8988T (cell line): ENCODE measurements at places on chromosomes 6 and 20.
A peak's percentile ranks its signal among the peaks of the same experiment; 100 is the strongest.

DNA sequence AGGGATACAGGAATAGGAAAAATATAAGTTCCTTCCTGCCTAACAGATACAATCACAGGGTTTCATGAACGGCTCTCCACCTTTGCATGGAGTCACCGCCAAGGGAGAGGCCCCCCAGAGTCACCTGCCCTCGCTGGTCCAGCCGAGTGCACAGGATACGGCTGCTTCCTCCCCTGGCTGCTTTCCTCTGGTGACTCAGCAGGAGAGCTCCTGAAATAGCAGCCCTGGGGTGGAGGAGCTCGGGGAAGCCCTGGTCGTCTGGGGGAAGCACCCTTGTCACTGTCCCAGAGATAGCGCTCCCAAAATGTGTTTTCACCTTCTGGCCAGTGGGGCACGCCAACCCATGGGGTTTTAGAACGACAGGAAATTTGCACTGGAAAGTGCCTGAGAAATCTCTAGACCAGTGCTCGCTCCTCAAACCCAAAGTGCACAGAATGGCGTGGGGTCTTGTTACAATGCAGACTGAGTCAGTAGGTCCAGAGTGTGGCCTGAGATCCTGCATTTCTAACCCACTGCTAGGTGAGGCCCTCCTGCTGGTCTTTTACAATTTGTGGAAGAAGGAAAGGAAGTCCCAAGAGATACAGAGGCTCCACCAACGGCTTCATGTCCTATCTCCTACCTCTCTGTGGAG, 35.9 kb upstream of the FAM50B start:
- peak; percentile 90 for DNase-seq

GRCh38 chr6:137191670-137192069, 18.2 kb upstream of the IL22RA2 start:
- no peak for DNase-seq

DNA sequence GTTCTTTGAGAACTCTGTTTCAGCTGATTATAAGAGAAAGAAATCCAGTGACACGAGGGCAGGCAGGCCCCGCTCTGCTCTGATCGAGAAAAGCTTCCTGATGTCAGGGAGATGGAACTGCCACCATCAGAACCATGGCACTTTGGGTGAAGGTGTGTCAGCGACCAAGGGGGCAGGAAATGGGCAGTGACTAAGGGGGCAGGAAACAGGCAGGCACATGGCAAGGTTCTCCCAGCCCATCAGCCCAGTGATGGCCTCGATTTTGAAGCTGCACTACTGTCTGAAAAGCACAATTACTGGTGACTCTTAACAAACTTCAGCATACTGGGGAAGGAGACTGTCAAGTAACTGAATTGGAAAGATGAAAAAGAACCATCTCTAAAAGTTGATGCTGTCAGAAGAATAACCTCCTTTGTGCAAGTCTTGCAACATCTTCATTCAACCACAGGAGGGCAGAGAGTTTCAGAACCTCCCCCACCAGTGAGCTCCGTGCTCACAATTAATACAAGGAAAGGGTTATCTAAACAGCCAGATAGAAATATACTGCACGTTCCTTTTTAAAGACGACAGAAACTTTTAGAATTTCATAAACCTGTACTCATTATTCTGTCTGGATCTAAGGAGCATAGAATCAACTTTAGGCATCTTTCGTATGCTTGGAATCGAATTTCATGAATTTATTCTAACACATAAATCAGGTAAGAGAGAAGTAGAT, 39.1 kb downstream of the TMX4 start:
- DNase-seq, result peak; percentile 19

DNA sequence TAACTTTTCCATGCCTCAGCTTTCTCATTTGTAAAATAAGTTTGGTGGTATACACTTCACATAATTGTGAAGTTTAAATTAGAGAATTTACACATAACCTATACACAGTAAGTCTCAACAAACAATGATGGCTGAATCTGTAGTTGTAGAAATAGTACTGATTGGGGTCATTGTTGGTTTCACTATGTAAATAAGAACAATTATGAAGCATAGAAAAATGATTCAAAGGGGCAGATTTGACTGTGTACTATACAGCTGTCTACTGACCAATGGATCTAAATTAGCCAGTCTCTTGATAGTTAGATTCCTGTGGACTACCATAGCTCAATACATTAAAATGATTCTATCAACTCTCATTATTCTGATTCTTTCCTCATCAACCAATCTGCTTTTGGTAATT, 181.1 kb upstream of the STXBP5 start:
- DNase-seq, result no peak

- no peak for DNase-seq
These were observed 132.8 kb downstream of the PHACTR3 start for GRCh38 chr20:59737073-59737666.

DNA sequence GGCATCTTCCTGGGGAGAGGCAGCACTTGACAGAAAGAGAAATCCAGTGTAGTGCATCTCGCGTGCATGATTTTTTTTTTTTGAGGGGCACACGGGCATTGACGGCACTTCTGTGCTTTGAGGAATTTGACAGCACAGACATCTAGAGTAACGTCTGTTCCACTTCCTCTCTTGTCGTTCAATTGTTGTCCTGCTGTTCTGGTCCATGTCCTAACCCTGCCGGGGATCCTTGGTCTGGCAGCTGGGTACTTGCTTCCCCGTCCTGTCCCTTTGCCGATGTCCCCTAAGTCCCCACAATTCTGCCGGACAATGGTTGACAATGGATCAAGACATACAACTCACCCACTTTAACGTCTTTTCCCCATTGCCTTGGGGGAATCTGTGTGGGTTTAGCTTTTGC, 46.0 kb upstream of the NAA20 start:
- DNase-seq, result no peak

GRCh38 chr6:70470016-70470415, 56.7 kb downstream of the FAM135A start:
- DNase-seq, result no peak

GRCh38 chr20:50189681-50190250, 864 bp upstream of the CEBPB start:
- DNase-seq, result no peak

GRCh38 chr20:33370291-33370690, 31.0 kb downstream of the CDK5RAP1 start:
- no peak for DNase-seq

DNA sequence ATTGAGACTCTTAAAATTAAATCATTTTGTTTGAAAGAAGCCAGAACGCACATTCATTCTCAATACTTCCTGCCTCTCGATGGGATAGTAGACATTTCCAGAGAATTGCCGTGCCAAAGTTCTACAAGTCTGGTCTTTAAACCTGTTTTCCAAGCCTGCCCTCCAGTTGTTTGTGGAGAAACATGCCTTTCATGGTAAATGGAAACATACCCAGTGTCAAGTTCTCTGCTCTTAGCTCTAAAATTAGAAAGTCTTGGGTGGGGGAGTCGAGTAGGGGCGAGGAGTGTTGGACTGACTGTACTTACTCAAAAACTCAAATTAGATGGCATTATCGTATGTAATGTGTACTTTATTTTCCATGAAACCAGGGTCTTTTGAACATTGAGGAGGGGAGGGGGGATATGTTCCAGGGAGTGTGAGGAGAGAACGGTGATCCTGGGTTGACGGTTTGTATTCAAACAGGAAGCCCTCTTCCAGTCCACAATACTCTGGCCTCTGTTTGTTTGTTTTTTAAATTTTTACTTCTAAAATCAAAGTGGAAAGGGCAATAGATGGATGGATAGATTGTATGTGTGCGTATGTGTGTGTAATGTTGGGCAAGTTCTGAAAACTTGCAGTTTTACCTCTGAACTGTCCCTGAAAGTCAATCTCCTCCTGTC, 106.8 kb upstream of the ARMC2 start:
- no peak for DNase-seq

- no peak for DNase-seq
These were observed 313.3 kb downstream of the BMP7 start for GRCh38 chr20:56953048-56953586.

- no peak for DNase-seq
These were observed 31.4 kb upstream of the SEC63 start for GRCh38 chr6:107989166-107990094.

- no peak for DNase-seq
These were observed 10.0 kb downstream of the HBS1L start for GRCh38 chr6:135044639-135045038.

DNA sequence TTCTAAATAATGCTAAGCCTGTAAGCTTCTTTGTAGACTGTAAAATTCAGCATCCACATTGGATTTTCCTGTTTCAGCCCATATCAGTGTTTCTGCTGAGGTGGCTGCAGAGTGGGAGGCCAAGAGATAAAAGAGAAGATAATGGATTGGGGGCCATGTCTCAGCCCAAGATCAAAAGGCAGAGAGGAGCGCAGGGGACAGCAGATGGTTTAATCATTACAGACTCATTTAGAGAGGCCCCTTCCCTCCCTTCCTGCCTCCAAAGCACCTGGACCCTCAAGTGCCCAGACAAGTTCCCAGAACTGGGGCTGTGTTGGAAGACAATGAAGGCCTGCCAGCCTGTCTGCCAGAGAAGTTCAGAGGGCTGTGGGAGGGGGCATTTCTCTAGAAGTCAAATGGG, 20.4 kb upstream of the CTNNBL1 start:
- no peak for DNase-seq

GRCh38 chr6:42389736-42390135, 62.0 kb downstream of the TRERF1 start:
- no peak for DNase-seq

DNA sequence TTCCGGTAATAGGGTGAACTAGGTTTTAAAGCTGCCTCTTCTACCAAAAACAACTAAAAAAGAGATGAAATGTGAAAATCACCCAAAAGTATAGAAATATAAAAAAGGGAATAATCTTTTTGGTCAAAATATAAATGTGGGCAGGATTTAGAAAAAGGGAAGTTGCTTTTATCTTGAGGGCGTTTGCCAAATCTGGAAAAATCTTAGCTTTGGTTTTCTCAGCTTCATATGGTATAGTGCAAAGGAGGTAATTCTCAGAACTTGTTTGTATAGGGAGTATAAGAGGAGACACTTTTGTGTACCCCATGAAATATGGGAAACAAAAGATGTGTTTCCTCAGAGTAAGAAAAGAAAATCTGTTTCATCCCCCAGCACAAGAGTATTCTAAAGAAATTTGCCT, 54.2 kb upstream of the TRIM26 start:
- DNase-seq, result no peak

GRCh38 chr20:58102261-58102660, 126.2 kb downstream of the ANKRD60 start:
- DNase-seq, result no peak

- DNase-seq, result no peak
These were observed 42.6 kb downstream of the KCNS1 start for GRCh38 chr20:45058168-45058850.

- no peak for DNase-seq
These were observed 47.8 kb downstream of the MAFB start for GRCh38 chr20:40641202-40641601.

- no peak for DNase-seq
These were observed 14.7 kb downstream of the UQCC2 start for GRCh38 chr6:33696548-33697518.

DNA sequence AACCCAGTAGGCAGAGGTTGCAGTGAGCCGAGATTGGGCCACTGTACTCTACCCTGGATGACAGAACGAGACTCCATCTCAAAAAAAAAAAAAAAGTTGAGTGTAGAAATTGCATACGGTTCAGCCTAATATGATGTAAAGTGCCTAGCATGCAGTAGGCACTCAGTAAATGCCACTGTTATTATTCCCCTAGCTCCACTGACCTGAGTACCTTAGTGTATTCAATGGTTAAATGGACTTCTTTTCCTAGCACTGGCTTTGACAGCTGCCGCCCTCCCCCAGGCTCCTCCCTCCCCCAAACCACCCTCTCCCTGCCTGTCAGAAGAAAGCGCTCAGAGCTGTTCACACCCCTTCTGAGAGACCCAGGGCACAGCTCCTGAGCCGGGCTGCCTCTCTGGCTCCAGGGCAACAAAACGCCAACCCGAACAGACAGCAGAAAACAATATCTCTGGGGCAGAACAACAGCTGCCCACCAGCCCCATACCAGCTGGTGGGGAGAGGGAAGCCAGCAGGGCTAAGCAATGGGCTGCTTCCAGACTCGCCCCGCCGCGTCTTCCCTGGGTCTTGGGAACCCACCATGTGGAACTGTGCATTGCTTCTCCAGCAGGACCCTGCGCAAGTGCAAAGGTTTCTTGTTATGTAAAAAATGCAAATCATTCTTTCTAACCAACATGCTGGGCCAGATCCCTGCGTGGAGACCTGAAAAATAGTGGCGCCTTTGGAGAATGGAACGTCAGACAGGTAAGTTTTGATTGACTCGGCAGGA, 4.5 kb downstream of the CPNE5 start:
- DNase-seq, result no peak

- DNase-seq, result no peak
These were observed 13.7 kb downstream of the CBFA2T2 start for GRCh38 chr20:33503564-33503963.

DNA sequence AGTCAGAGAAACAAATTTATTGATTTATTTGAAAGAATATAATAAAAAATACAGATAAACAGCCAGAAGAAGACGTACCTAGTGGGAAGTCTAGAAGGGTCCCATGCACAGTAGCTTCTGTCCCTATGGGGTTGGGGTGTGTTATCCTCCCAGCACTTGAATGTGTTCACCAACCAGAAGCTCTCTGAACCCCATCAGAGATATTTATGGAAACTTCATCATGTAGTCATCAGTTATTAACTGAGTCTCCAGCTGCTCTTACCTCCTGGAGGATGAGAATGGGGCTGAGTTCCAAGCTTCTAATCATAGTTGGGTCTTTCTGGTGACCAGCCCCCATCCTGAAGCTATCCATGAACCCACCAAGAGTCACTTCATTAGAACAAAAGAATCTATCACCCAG, 15.4 kb upstream of the USP45 start:
- DNase-seq, result no peak

DNA sequence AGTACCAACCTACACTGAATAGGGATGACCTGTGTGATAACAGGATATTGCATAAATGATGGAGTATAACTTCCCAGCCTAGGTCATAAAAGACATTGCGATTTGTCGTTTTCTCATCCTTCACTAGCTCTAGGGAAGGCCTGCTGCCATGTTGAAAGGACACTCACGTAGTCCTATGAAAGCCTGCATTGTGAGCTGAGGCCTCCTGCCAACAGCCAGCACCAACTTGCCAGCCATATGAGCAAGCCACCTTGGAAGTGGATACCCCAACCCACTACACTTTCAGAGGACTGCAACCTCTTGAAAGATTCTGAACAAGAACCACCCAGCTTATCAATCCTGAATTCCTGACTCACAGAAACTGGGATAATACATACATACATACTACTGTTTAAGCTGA, 3.5 kb upstream of the PANK2 start:
- DNase-seq, result no peak

DNA sequence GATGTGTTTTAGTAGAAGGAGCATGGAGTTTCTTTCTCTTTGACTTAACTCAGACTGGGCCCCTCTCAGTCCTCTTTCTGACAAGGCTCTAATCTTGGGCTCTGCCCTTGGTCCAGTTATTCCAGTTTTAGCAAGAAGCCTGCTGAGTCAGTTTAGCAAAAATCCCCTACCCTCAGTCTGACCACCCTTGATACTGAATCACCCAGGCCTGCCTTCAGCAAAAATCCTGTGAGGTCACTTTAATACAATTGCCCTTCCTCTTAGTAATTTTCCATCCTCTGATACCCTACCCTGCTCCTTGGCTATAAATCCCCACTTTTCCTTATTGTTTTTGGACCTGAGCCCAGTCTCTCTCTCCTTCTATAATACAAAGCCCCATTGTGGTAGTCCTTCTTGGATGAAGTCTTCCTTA, 326.7 kb upstream of the NOX3 start:
- no peak for DNase-seq

GRCh38 chr6:127178746-127179145, 60.3 kb downstream of the RSPO3 start:
- no peak for DNase-seq
